NCI-H2029 treated with DMSO at 0.1 percent for 48 hours (cell line): ENCODE measurements at places on chromosomes 11 and 22.

GRCh38 chr11:5390210-5390609 is 6.6 kb downstream of the OR51M1 start:
- no peak for DNase-seq

- DNase-seq: no peak
These were observed 7.2 kb downstream of the CHKA start for GRCh38 chr11:68113986-68114385.

GRCh38 chr11:113447621-113448315 is 27.4 kb downstream of the DRD2 start:
- no peak for DNase-seq

GRCh38 chr11:129947474-129947873 is 52.1 kb upstream of the NFRKB start:
- no peak for DNase-seq

GRCh38 chr22:28019360-28019759 is 100.3 kb upstream of the PITPNB start:
- DNase-seq: no peak

DNA sequence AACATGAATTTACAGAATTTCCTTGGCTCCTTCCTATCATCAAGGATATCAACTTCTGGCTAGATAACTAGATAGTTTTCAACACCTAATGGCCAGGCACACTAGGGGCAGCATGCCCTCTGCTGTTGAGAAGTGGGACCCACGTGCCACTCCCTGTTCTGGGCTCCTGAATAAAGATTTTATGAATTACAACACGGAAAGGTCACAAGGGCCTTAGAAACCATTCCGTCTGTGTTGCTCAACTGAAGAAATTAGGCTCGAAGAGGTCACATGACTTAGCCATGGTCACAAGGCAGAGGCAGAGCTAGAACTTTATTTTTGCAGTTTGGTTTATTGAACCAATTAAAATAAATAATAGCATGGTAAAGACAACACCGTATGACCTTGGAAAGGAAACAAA is 36.0 kb downstream of the PRCP start:
- DNase-seq: no peak

- no peak for DNase-seq
These were observed 1448.6 kb upstream of the RAG2 start for GRCh38 chr11:38046571-38047135.

- no peak for DNase-seq
These were observed 201.5 kb upstream of the LUZP2 start for GRCh38 chr11:24295360-24295759.

DNA sequence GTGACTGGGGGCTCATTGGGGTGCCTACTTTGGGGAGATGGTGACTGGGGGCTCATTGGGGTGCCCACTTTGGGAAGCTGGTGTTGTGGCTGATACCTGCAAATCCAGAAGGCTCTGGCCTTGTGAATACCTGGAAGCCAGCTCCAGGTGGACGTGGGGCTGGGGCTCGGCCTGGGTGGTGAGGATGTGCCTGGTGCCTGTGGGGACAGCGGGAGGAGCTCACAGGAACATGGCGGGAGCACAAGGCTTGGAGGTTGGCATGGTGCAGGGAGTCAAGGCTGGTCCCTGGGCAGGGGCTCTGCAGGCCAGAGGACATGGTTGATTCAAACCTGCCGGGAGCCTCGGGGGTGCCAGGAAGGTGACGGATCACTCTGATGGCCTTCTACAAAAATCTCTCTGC is 1165.7 kb downstream of the BRD1 start:
- DNase-seq: no peak

DNA sequence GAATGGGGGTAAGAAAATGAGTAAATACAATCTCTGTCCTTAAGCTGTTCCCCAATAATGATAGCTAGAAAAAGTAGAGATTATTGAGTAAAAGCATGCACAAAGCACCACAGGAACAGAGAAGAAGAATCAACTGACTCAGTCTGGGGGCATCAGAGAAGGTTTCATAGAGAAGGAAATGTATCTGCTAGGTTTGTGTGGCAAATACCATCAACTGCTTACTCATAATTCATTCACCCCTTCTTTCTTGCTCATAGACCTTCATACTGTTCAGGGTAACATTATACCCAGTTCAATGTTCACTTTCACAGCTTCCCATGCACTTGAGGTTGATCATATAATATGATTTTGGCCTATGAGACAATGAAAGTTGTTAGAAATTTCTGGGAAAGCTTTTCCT is 85.2 kb upstream of the SCUBE2 start:
- no peak for DNase-seq

- DNase-seq: no peak
These were observed 87.8 kb upstream of the CLNS1A start for GRCh38 chr11:77725433-77725832.

- peak; percentile 58 for DNase-seq
These were observed 15.5 kb upstream of the NNMT start for GRCh38 chr11:114280696-114281095.

- no peak for DNase-seq
These were observed 158.8 kb downstream of the CTTN start for GRCh38 chr11:70556884-70557741.

GRCh38 chr11:45848654-45849081 is 1.4 kb downstream of the CRY2 start:
- peak; percentile 35 for DNase-seq

DNA sequence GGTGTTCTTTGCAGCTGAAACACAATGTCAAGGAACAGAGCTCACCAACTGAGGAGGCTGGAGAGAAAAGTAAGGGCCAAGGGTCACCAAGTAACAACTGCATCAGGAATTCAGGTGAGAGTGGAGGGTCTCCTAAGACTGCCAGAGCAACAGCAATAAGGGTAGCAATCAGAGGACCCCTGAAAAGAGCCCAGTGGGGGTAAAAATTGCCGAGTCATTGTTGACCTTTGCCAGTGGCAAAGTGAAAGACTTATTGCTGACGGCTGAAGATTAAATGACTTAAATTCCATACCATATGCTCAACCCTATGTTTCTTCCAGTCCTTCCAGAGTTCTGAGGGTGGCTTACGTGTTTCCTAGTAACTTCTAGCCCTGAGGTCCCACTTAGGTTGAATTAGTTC is 51.9 kb upstream of the ARHGAP42 start:
- DNase-seq: no peak

- DNase-seq: no peak
These were observed 10.8 kb downstream of the TP53I11 start for GRCh38 chr11:44939673-44940395.

DNA sequence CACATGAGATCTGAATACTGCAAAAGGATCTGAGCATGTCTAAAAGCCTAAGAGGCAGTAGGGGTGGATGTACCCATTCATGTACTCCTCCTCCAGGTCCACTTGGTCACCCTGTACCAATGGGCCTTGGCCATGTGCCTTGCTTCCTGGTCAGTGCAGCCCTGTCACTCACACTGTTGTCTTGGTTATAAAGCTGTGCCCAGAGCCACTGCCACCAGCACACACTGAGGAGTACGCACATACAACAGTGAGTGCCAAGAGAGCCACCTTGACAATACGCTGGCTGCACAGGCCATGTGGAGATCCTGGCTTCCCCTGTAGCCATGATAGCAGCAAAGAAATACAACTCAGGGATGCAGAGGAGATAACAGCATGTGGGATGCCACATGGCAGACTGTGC is 96.4 kb upstream of the LDLRAD3 start:
- DNase-seq: no peak

- DNase-seq: no peak
These were observed 14.9 kb downstream of the CNTF start for GRCh38 chr11:58637371-58637770.

- no peak for DNase-seq
These were observed 14.5 kb upstream of the CYP2R1 start for GRCh38 chr11:14906578-14906977.

GRCh38 chr11:82373781-82374542 is 359.7 kb downstream of the FAM181B start:
- no peak for DNase-seq

DNA sequence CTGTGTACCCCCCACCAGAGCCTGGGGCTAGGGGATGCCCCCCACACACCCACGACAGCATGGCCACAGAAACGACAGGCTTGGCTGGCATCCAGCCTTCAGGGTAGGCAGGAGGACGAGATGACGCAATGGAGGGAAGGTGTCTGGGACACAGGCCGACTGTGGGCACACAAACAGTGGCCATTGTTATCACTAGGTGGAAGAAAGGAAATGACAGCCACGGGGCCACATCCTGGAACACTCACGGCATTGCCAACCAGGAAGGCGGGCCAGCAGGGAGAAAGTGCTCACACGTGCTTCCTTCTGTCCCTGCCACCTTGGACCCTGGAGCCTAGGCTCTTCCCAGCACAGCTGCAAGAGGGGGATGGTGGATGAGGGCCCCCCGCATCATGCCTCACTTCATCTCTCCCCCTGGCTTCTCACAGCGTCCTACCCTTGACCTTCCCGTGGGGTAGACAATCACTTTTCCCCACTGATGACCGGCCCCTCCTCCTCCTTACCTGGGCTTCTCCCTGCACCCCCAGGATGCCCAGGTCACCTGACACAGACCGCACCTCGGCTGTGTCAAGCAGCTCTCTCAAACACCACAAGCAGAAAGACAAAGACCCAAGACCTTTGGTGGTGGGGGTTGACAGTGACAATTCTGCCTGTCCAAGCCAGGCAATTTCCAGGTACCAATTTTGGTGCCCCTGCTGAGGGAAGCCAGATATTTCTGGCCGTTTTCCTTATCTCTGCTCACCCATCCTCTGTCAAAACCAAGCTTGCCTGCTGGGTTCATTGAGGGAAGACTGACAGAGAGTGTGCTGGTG is 8.6 kb downstream of the PLA2G6 start:
- peak; percentile 81 for DNase-seq

DNA sequence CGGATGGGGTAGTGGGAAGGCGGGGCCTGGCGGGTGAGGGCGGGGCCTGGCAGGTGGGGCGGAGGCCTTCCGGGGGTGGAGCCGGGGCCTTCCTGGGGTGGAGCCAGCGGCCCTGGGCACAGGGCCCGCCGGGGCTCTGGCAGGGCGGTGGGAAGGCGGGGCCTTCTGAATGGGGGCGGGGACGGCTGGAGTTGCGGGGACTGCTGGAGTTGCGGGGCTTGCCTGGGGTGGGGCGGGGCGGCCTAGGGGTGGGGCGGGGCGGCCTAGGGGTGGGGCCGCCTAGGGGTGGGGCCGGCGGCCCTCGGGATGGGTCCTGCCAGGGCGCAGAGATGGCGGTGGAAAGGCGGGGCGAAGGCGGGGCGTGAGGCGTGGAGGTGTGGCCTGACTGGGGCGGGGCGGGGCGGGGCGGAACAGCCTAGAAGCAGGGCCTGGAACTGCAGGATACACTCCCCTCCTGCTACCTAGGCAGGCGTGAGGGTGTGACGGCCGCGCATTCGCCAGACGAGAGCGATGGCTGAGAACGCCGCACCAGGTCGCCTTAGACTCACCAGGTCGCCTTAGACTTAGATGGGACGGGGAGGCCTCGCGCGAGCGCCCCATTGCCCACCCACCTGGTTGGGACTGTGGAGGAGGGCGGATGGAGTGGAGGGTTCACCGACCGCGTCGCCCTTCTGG is 19.3 kb downstream of the RRP7A start:
- no peak for DNase-seq
